HFFc6 (cell line): ENCODE measurements at places on chromosomes 16 and 17. TPM values are rescaled to one million over a fixed set of nuclear protein-coding genes. Genes with fewer than 3 reads are reported as not detected.

Gene HBQ1
- total RNA-seq = not detected in 3 replicates

Gene CEP295NL
- 0.89 to 2.1 TPM (median 1.7 TPM) in 3 replicates for total RNA-seq

Gene MYH2
- total RNA-seq = not detected in 3 replicates

Gene EVI2A
- total RNA-seq = 1.1 to 2.2 TPM (median 1.6 TPM) in 3 replicates

DNA sequence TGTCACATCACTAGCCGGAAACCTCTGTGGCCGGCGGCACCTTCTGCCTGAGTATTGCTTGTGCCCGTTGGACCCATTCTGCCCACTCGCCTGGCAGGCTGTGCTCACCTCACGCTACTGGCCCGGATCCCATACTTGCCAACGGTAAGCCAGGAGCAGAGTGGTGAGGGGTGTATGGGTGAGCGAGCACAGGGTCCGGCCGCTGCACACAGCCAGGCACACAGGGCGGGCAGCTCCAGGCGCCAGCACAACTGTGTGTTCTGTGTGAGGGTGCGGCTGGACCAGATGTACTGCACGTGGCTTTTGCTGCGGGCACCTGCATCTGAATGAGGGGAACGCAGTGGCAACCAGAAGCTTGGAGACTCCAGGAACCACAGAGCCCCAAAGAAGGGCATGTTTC, 455.7 kb downstream of the CDH8 start:
- H3K27me3 ChIP-seq = no peaks in the 10 kb centered on the region
- H3K4me3 ChIP-seq = no peak overlapping the region
- DNase-seq = no peak

GRCh38 chr16:87000001-87000400, 317.2 kb downstream of the C16orf95 start:
- no peak overlapping the region for H3K4me3 ChIP-seq
- H3K4me1 ChIP-seq = peaks cover 24% of the 10 kb centered on the region
- H3K27ac ChIP-seq = no peak overlapping the region
- H3K27me3 ChIP-seq = peaks cover 26% of the 10 kb centered on the region

DNA sequence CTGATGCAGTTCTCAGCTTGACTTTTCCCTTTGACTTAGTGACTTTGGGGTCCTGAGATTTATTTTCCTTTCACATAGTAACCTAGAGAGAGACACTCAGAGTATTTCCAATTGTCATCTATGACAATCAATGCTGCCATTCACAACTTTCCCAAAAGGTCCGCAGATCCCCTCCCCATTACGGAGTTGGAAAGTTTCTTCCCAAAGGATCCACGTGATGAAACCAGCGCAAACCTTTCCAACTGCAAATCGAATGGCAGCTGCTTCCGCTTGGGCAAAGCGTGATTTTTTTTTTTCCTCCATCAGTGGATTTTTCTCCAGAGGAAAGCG, 538 bp upstream of the FCSK start:
- peak overlapping the region; percentile 94 for H3K4me3 ChIP-seq
- peak overlapping the region; percentile 91 for H3K27ac ChIP-seq
- no peak for DNase-seq
- no peaks in the 10 kb centered on the region; the same call in 1 of the 2 replicates for H3K27me3 ChIP-seq
